Activated CD4-positive, alpha-beta T cell treated with anti-CD3 and anti-CD28 coated beads for 36 hours (primary cell): ENCODE measurements at places on chromosomes 13 and 19.

DNA sequence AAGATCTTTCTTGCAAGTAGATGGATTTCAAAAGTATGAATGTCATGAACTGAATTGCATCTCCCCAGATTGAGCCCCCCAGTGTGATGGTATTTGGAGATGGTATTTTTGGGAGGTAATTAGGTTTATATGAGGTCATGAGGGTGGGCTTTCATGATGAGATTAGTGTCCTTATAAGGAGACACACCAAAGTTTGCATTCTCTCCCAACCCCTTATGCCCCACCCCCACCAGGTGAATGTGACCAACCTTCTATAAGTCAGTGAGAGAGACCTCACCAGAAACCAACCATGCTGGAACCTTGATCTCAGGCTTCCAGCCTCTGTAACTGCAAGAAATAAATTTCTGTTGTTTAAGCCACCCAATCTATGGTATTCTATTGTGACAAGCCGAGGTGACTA is 71.3 kb upstream of the POSTN start:
- no peak for DNase-seq

GRCh38 chr19:720345-721160 is 11.8 kb downstream of the PALM start:
- no peak for DNase-seq

- no peak for DNase-seq
Observed at GRCh38 chr13:60572855-60573254, 175.8 kb downstream of the TDRD3 start.

DNA sequence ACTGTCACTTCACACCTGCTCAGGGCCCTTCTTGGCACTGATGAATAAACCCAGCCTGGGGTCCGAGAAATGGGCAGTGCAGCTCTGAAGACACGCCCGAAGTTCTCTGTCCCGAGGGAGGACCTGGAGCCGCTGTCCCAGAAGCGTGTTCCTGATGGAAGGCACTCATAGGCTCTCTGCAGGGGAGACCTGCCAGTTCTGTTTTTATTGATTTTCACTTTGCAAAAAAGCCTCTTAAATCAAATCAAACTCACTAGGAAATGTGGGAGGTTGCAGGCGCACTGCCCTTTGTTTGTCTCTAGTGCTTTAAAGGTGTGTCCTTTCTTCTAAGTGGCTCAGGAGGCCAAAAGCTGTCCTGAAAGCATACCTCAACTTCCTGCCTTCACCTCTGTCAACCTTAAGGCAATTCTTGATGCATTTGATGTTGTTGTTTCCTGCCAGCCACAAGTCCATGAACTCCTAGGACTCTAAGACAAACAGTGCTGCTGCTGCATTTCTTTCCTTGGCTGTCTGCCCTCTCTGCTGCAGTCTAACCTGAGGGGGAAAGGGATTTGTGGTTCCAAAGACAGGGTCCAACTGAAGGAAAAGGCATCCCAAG is 663.2 kb downstream of the UQCRFS1 start:
- no peak for DNase-seq

DNA sequence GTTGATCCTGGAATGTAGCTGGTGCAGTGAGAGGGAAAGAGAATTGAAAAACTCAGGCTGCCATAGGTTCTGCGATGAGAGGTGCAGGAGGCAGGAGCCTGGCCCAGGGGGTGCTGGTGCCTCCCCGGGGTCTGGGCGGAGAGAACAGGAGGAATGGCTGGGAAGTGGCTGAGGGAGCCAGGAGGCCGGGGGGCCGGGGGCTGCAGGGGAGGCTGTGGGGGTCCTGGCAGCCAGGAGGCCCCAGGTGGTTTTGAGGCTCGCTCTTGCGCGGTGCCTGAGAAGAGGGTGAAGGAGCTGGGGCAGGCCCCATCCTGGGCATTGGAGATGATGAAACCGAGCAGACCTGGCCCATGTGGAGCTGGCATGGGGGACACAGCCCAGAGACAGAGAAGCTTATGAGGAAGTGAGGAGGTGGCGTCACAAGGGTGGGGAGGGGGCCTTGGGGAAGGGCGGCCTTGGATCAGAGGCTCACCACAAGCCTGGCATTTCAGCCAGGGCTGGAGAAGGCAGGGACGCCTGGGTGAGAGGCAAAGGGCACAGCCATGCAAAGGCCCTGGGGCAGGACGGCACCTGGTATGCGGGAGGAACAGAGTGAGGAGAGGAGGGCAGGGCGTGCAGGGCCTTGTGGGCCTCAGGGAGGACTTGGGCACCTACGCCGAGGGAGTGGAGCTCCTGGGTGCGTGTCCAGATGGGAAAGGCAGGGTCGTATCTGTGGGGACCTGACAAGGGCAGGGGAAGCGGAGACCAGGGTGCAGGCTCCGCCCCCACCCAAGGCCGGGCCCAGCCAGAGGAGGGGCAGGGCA is 1.3 kb upstream of the TEKTIP1 start:
- no peak for DNase-seq

- DNase-seq: no peak
Observed at GRCh38 chr19:18704971-18705370, 21.5 kb downstream of the CRTC1 start.

DNA sequence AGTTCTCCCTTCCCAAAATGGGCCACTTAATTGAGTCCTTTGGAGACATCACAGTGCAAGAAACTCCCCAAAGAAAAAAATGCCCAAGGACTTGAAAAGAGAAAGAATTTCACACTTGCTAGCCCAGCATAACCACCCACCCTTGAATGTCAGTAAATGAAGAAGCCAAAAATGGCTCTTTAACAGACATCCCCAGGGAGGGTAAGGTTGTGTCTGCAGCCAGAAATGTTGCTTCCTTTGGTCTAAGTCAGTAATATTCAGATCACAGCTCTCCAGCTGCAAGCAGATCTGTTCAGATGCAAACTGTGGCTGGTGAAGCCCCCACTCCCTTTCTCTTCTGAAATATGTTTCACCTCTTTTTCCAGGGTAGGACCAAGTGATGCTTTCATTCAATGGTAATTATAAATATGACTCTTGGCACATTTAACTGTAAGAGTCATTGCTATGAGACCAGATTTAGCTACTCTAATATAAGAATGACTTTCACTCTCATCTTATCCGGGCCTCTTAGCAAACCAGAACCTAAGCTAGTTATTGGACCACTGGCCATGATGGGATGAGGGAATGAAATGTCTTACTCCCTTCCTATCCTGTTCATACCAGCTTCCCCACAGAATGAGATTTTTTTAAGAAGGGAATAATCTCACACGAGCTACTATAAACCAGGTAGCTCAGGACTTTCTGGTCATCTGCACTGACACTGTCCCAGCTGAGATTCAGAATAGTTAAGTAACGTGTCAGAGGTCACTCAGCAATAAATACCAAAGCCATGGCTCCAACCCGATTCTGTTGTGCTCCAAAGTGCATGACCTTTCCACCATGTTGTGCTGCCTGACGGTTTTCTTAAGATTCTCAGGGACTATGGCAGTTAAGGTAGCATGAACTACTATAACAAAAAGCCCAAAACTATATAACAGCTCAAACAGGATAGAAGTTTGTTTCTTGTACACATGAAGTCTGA is 234.1 kb downstream of the FOXO1 start:
- no peak for DNase-seq

DNA sequence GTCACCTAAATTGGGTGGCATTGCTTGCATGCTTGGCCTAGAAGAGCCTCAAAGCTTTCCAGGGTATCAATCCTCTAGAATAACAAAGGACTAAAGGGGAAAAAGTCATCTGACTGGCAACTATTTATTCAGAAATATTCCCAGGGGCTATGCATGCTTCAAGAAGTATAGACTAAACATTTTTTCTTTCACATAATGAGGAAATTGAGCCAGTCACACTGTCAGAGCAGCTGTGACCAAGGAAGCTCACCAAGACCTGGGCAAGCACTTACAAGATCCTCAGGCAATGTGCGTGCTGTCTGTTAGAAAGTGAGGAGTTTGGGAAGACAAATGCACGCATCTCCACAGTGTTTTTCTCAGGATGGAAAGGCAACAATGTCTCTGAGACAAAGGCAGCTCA is 747.2 kb downstream of the DIAPH3 start:
- DNase-seq: no peak

DNA sequence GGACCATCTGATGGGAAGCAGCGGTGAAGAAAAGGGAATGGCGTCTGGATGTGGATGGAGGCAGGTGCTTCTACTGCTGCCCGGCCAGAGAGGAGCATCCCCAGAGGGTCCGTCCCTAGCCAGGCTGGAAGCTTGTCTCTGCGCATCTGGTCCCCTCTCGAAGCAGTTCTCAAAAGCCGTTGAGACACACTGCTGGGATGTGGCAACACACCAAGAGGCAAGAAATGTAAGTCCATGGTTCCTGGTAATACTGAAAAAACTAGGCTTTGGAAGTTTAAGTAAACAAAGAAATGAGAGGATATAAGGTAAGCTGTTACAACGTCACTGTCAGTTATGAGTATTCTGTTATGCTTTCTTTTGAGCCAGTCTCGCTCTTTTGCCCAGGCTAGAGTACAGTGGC is 15.1 kb upstream of the FFAR2 start:
- no peak for DNase-seq

DNA sequence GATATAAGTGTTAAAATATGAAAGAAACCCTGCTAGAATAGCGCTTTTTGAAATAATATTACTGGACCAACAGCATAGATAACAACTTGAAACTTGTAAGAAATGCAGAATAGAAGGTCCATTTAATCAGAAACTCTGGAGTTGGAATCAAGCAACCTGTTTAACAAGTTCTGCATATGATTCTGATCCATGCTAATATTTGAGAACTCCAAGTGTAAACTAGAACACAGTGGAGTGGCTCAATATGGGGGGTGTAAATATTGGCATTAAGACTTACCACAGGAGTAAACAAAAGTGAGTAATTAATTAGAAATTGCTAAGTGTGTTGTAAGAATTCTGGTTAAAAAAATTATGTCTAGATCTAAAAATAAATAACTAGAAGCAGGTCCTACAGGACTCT is 151.2 kb downstream of the SLITRK1 start:
- DNase-seq: no peak

DNA sequence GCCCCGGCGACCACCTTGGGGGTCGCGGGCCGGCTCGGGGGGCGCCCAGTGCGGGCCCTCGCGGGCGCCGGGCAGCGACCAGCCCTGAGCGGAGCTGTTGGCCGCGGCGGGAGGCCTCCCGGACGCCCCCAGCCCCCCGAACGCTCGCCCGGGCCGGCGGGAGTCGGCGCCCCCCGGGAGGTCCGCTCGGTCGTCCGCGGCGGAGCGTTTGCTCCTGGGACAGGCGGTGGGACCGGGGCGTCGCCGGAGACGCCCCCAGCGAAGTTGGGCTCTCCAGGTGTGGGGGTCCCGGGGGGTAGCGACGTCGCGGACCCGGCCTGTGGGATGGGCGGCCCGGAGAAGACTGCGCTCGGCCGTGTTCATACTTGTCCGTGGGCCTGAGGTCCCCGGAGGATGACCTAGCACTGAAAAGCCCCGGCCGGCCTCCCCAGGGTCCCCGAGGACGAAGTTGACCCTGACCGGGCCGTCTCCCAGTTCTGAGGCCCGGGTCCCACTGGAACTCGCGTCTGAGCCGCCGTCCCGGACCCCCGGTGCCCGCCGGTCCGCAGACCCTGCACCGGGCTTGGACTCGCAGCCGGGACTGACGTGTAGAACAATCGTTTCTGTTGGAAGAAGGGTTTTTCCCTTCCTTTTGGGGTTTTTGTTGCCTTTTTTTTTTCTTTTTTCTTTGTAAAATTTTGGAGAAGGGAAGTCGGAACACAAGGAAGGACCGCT is 729 bp downstream of the STK11 start:
- DNase-seq: peak; percentile 28

GRCh38 chr13:28248080-28248479 is 109.7 kb downstream of the PAN3 start:
- DNase-seq: no peak

- DNase-seq: no peak
Observed at GRCh38 chr19:29191005-29191404, 21.9 kb downstream of the UQCRFS1 start.

- DNase-seq: peak; percentile 11
Observed at GRCh38 chr13:106499896-106500295, 35.6 kb downstream of the EFNB2 start.

DNA sequence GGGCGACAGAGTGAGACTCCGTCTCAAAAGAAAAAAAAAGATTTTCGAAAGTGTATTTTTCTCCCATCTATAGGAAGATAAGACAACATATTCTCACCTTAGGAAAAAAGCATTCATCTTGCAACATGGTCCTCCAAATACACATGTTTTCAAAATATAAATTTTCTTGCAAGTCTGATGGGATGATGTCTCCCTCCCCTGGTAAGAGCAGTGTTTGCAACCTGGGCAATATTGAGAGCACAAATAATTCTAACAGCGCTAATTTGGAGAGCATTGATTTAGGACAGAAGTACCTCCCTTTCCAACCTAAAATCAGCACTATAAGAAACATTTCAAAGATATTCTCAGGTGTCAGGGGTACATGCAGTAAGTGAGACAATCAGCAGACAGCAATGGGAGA is 61.0 kb upstream of the SHISA2 start:
- no peak for DNase-seq

DNA sequence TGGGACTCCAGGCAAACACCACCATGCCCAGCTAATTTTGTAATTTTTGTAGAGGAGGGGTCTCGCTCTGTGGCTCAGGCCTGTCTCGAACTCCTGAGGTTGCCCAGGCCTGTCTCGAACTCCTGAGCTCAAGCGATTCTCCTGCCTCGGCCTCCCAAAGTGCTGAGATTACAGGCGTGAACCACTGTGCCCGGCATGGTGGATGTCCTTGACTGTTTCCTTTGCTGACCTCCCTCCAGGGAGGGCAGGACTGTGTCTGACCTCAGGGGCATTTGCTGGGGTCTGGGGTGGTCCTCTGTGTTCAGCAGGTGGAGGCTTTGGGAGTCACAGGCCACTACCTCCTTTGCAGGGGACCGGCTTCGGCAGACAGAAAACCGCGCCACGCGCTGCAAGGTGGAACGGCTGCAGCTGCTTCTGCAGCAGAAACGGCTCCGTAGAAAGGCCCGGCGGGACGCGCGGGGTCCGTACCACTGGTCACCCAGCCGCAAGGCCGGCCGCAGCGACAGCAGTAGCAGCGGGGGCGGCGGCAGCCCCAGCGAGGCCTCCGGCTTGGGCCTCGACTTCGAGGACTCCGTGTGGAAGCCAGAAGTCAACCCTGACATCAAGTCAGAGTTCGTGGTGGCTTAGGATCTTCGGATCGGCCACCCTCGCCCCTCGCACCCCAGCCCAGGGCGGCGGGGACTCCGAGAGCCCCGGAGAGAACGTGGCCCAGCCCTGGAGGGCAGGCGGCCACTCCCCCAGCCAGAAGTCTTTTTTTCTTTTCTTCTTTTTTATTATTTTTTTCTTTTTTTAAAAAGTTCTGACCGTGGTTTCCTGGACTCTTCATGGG is 8.5 kb downstream of the MIDN start:
- DNase-seq: no peak

DNA sequence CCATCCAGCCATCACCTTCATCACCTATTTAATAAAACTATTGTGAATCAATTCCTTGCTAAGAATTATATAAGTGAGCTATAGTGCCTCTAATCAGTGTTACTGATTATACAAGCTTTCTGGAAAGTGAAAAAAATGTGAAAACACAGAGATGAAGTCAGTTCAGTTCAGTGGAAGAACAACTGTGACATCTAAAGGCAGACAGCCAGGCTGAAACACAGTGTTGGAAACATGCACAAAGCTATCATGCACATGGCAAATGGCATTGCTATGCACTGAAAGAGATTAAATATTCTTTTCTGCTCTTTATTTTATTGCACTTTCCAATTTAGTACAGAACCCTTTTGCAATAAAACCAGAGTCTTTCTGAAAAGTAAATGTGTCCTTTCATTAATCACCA is 294.0 kb downstream of the RBM26 start:
- no peak for DNase-seq
